ENCODE measurements at places on chromosomes 5 and 9.

- no peak for DNase-seq
These were observed 17.2 kb upstream of the RANBP17 start for GRCh38 chr5:170844651-170845050.

- no peak for DNase-seq
These were observed 77.9 kb downstream of the GLIS3 start for GRCh38 chr9:4221931-4222330.

DNA sequence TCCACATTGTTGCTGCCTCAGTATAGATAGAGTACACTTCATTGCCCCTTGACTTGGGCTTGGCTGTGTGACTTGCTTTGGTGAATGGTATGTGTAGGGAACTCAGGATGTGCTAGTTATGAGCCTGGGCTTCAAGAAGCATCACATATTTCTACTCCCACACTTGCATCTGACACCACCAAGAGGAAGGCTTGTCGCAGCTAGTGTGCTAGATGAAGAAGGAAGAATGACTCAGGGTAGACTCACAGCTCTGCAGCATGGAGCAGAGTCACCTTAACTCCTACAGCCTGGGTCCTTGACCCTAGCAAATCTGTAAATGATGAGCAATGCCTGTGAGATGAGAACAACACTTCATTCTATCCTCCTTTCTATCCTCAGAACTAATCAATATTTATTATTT is 261.8 kb downstream of the ASTN2 start:
- DNase-seq, result no peak

DNA sequence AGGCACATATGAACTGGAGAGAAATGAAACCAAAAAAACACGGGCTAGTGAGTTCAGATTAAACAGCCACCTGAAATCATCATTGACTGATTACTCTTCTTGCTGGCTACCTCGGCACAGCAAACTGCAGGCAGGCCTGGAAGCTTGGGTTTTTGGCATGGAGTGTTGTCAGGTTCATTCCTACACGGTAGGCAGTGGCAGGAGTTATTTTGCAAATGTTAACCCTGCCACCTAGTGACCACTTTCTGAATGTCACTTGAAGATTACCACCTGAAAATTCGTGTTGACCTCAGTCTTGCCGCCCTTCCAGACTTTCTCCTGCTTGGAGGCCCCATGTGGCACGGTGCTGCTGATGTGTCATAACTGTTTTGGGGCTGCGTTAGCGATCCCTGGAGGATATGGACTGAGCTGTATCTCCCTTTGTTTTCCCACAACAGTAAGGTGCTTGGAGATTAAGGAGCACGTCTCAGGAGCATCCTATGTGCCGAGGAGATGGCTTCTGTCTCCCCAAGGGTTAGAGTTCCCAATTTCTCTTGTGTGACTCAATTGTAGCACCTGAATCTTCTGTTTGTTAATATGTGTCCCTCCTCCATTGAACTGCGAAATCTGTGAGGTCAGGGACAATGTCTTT is 12.7 kb upstream of the CD180 start:
- DNase-seq, result peak; percentile 81

GRCh38 chr5:111772456-111773122 is 15.6 kb upstream of the NREP start:
- DNase-seq, result peak; percentile 74

DNA sequence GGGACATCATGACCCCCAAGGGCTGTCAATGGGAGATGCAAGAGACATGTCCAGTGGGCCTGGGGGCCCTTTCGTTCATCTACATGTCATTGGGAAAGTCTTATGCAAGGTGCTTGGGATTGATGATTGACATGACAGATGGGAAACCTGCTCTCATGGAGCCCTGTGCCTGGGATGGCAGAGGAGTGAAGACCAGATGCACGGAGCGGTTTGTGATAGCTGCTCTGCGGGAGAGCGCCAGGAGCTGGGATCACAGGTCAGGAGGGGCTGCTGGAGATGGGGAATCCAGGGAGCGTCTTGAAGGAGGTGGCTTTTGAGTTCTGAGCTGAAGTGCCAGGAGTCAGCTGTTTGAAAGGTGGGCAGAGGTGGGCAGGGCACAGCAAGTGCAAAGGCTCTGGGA is 104.3 kb downstream of the FGF18 start:
- DNase-seq, result no peak

- DNase-seq, result no peak
These were observed 463.4 kb downstream of the ZNF608 start for GRCh38 chr5:124283031-124283430.

Data from H9 (cell line).